ENCODE measurements at places on chromosomes 6 and 20.
A peak's percentile ranks its signal among the peaks of the same experiment; 100 is the strongest.

DNA sequence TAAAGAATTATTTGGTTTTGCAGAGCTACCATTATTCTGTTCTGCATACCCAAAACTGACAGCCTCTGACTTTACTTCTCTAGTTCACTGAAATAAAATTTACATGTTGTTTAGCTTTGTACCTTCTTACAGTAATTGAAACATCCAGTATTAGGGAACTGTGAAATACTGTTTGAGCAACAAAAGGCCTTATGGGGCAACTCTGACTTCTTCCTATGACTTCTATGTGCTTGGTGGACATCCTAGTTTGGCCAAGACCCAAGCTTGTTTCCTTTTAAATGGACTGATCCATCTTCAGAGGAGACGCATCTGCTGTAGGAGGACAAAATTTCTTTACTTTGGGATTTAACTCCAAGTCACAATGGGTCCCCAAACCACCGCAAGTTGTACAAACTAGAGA, 44.7 kb downstream of the NR2E1 start:
- H3K4me1 ChIP-seq = peaks cover 7% of the 10 kb centered on the region
- peaks cover 25% of the 10 kb centered on the region for H3K36me3 ChIP-seq
- no peaks in the 10 kb centered on the region for H3K27me3 ChIP-seq
- H3K4me3 ChIP-seq = no peak overlapping the region

DNA sequence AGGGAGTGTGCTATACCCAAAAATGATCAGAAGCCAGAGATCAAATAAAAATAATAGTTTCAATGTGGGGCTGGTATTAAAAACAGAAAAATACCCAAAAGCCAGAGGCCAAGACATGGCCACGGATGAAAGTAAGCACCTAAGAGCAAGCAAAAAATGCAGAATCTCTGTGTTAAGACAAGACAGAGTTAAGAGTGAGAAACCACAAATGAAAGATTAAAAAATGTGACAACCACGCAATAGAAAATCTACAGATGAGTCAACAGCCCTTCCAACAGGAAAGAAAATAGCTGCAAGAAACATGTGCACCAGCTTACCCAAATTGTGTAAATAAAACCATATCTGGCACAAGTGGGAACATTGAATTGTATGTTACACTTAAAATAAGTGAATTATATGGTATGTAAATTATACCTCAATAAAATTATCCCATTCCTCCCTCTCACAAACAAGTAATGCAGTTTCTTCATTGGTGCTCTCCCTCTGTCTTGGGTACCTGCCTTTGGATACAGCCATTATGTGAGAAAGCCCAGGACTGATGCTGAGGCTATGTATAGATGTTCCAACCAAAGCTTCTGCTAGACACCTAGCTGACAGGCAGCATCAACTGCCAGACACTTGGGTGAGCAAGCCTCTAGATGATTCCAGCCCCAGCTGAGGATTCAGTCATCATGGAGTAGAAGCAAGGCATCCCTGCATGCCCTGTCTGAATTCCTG, 55.3 kb upstream of the UFL1 start:
- H3K27ac ChIP-seq = no peak overlapping the region
- no peak for DNase-seq
- no peak overlapping the region for H3K4me3 ChIP-seq
- peaks cover 27% of the 10 kb centered on the region for H3K4me1 ChIP-seq

GRCh38 chr6:93417421-93418013, 1.8 kb downstream of the EPHA7 start:
- H3K27me3 ChIP-seq = peaks cover 41% of the 10 kb centered on the region
- DNase-seq = peak; percentile 40
- peak overlapping the region; percentile 84 for H3K27ac ChIP-seq
- H3K36me3 ChIP-seq = no peaks in the 10 kb centered on the region

- peak; percentile 9 for DNase-seq
- H3K27me3 ChIP-seq = peaks cover 34% of the 10 kb centered on the region
- H3K27ac ChIP-seq = no peak overlapping the region
- H3K4me1 ChIP-seq = peaks cover 8% of the 10 kb centered on the region
Observed at GRCh38 chr20:25044660-25045342, 13.1 kb downstream of the ACSS1 start.

GRCh38 chr6:154962753-154963152, 32.4 kb upstream of the TIAM2 start:
- DNase-seq = no peak
- H3K4me3 ChIP-seq = no peak overlapping the region
- H3K27me3 ChIP-seq = no peaks in the 10 kb centered on the region
- H3K36me3 ChIP-seq = peaks cover 29% of the 10 kb centered on the region
- peaks cover 3% of the 10 kb centered on the region for H3K4me1 ChIP-seq
